ENCODE measurements at places on chromosomes 16 and 17.

DNA sequence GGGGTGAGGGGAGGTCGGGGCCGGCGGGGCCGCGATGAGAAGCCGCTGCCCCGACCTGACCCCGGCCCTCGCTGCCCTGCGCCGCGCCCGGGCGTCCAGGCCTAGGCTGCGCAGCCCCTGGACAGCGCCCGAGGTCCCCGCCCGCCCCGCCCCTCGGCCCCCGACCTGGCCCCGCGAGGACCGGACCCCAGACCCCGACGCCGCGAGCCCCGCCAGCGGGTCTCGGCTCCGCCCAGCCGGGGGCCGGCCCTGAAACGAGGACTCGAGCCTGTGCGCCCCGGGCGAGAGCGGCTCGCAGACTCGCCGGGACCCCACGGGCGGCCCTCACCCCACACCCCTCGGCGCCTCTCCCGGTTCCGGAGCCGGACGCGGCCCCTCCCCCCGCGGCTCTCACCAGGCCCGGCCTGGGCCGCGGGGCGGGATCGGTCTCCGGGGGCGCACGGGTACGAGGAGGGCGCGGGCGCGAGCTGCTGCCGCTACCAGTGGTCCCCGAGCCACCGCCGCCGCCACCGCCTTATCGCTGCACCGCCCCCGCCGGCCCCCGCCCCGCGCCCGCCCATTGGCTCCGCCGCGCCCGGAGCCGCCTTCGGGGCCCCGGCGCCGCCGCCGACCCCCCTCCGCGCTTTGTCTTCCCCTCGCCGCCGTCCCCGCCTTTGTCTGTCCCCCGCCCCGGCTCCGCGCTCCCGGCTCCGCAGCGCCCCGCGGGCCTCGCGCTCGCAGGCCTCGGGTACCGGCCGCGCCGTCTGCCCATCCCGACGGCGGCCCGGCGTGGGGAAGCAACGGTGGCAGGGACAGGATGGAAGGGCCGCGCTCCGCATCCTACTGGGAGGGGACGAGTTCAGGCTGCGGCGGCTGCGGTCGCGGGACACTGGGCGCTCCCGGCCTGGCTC, at the start of gene LIMD2:
Gene LIMD2 (minus strand): TSS at position 488 of the 890 bp plus-strand sequence. CDS start 827 bp downstream, outside the sequence.
- peaks cover 8% of the 10 kb centered on the region for H3K4me1 ChIP-seq
- no peak within 1 kb of the TSS for H3K27ac ChIP-seq
- H3K36me3 ChIP-seq = no peaks in the 10 kb centered on the region
- DNase-seq = peak; percentile 30
- peak within 1 kb of the TSS; percentile 61 for H3K4me3 ChIP-seq

DNA sequence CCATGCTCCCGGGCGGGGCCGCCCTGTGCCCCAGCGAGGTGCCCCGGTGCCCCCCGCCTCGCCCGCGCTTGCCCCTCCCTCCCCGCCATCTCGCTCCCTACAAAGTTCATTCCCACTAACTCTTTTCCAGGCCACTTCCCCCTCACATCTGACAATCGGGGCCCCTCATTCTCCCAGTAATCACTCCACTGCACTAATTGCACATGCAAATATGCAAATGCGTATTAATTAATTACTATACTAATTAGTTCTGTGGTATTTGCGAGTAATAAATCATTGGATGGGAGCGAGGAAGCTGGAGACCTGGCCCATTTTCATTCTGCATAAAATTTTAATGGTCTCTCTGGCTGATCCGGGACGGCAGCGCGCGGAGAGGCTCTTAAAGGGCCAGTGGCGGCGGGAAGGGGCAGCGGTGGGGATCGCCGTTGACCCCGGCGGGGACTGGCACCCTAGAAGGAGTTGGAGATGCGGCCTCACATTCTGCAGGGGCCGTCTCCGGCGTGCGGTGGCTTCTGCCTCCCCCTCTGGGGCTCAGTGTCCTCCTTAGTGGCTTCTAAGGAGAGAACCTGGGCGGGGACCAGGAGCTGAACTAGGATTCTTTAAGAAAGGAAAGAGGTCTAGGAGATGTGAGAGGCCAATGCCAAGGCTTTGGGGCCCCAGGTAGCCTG, 8.4 kb upstream of the PPP1R1B start:
- H3K4me3 ChIP-seq = peak overlapping the region; percentile 58
- DNase-seq = no peak
- H3K27me3 ChIP-seq = no peaks in the 10 kb centered on the region
- H3K27ac ChIP-seq = no peak overlapping the region

GRCh38 chr16:83843657-83844056, 35.9 kb downstream of the HSBP1 start:
- no peak overlapping the region for H3K27ac ChIP-seq
- no peaks in the 10 kb centered on the region for H3K36me3 ChIP-seq
- no peaks in the 10 kb centered on the region for H3K27me3 ChIP-seq
- DNase-seq = no peak
- no peak overlapping the region for H3K4me3 ChIP-seq

- H3K27me3 ChIP-seq = no peaks in the 10 kb centered on the region
- peaks cover 16% of the 10 kb centered on the region for H3K4me1 ChIP-seq
- no peak for DNase-seq
Measured at GRCh38 chr17:38361694-38362465, 10.2 kb downstream of the SOCS7 start.
